ENCODE measurements at places on chromosomes 12 and 14. TPM values are rescaled to one million over a fixed set of nuclear protein-coding genes. Genes with fewer than 3 reads are reported as not detected.

DNA sequence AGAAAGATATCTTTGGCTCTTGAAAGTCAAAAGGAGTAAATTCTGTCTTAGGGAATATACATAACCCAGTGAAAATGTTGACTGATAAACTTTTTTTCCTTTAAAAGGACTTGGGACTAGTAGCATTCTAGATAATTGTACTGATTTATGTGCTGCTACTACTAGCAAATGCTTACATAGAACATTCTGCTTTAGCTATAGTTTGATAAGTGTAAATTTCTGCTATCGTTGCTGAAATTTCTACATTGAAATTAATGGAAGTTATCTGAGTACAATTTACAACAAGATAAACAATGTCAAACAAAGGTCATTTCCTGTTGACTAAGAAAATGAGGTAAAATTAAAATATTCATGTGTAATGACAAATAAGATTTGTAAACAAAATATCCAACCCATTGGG is 48.3 kb upstream of the CNTN1 start:
- 0 out of 2 replicates have a peak, but pooled peaks cover 7% of the 10 kb centered on the region for H3K4me1 ChIP-seq
- no peaks in the 10 kb centered on the region for H3K27me3 ChIP-seq
- no peak overlapping the region for H3K27ac ChIP-seq
- H3K36me3 ChIP-seq: no peaks in the 10 kb centered on the region

DNA sequence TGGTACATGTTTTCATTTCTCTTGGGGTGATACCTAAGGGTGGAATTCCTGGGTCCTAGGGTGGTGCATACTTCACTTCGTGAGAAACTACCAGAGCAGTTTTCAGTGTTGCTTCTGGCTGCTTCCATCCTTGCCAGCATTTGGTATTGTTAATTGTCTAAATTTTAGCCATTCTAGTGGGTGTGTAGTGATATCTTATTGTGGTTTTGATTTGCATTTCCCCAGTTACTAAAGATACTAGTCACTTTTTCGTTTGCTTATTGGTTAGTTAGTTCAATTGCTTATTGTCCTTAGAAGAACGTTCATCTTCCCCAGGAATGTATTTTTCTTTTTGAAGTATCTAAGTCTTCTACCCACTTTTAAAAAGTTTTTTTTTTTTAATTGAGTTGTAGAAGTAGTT is 80.2 kb downstream of the ERC1 start:
- H3K27me3 ChIP-seq: no peaks in the 10 kb centered on the region
- no peaks in the 10 kb centered on the region for H3K4me1 ChIP-seq
- DNase-seq: no peak
- no peak overlapping the region for H3K4me3 ChIP-seq

- no peaks in the 10 kb centered on the region for H3K27me3 ChIP-seq
- no peaks in the 10 kb centered on the region for H3K36me3 ChIP-seq
- no peak overlapping the region for H3K4me3 ChIP-seq
- H3K27ac ChIP-seq: no peak overlapping the region
Observed at GRCh38 chr12:93597608-93598007, 25.1 kb downstream of the SOCS2 start.

Gene TRPV4
- 3.1 TPM for total RNA-seq

Gene MAX
- 76.1 TPM for total RNA-seq

Gene CCDC85C
- 24.8 TPM for total RNA-seq

Gene ADAMTS20
- total RNA-seq: 1.0 TPM

Gene RNASE3
- total RNA-seq: not detected

Data from PC-9 (cell line).